Cardiac fibroblast (primary cell): ENCODE measurements at places on chromosomes 2 and 18.

DNA sequence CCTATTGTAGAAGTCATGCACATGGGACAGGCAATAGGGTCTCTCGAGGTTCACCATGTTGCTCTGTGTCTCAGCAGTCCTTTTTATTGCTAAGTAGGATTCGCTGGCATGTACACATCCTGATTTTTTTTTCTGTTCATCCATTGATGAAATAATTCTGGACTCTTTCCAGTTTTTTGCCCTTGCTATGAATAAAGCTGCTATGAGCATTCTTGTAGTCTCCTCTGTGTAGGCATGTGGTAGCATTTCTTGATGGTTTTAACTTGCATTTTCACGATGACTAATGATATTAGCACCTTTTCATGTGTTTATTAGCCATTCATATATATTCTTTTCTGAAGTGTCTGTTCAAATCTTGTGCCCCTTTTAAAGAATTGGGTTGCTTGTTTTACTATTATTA lies 65.8 kb upstream of the EDAR start:
- no peak for DNase-seq

GRCh38 chr2:67311536-67311935 lies 85.6 kb upstream of the ETAA1 start:
- DNase-seq, result peak; percentile 81

- peak; percentile 42 for DNase-seq
These were observed 36.5 kb downstream of the ZRANB3 start for GRCh38 chr2:135494503-135494902.

DNA sequence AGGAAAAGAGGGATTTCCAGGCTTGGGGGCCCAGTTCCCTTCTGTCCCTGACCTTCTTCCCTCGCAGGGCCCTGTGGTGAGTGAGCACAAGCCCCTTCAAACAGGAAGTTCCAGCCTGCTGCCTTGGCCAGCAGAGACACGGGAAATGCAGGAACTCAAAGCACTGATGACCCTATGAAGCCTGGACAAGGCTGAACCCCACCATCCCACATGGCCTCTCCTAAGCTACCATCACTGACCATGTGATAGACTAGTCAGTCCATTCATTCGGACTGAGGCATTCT lies 196.4 kb downstream of the TNS1 start:
- no peak for DNase-seq

DNA sequence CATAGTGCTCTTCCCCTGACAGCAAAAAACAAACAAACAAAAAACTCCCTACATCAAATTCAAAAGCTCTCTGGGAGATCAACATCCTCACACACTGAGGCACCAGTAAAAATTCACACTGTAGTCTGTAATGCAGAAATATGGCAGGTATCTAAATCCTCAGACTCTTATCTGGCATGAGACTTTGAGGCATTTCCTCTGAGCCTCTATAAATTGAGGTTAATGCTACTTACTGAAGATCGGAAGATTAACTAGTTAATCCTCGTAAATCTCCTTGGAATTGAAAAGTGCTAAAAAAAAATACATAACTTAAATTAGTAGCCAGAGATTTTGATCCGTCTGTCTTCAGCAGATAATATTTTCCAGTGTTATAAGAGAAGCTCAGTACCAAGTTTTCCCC lies 65.0 kb downstream of the AP1S3 start:
- no peak for DNase-seq

- DNase-seq, result no peak
These were observed 106.8 kb upstream of the LYPD6 start for GRCh38 chr2:149223472-149224095.

- peak; percentile 53 for DNase-seq
These were observed 6.6 kb downstream of the ATOH8 start for GRCh38 chr2:85760371-85760770.

GRCh38 chr2:25105336-25106085 lies 62.9 kb downstream of the POMC start:
- no peak for DNase-seq

- no peak for DNase-seq
These were observed 33.3 kb upstream of the TMEM87B start for GRCh38 chr2:112021781-112022231.

DNA sequence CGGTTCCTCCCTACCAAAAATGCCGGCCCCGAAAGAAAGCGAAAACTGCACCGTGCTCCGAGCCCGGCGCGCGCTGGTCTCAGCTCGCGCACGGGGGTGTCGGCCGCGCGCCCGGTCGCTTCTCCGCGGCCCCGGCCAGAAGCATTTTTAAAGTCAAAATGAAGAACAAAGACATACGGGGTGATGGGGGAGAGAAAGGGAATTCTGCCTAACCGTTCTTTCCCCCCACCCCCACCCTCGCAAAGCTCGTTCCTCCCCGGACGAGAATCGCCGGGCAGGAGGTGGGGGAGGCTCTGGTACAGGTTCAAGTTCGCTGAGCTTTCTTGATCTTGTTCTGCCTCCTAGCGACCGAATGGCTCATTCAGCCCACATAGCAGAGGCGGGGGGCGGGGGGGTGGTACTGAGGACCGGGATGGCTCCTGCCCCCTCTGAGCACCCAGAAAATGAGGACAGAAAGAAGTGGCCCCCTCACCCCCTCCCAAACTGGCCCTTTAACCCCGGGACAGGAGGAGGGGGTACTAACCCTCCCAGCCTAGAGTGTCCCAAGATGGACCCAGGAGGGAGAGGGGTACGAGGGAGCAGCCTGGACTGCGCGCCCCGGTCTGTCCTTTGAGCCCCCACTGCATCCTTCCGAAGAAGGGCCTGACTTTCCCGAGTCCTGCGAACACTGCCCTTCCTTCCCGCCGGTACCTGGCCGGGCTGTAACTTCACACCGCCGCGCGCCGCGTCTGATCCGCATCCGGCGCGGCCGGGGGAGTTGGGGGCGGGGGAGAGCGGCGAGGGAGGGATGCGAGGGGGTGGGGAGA lies 3.1 kb downstream of the BCL11A start:
- DNase-seq, result peak; percentile 73

- DNase-seq, result no peak
These were observed 180.9 kb downstream of the EIPR1 start for GRCh38 chr2:3196716-3197115.

- DNase-seq, result peak; percentile 87
These were observed 502.3 kb downstream of the PID1 start for GRCh38 chr2:228768818-228769217.

DNA sequence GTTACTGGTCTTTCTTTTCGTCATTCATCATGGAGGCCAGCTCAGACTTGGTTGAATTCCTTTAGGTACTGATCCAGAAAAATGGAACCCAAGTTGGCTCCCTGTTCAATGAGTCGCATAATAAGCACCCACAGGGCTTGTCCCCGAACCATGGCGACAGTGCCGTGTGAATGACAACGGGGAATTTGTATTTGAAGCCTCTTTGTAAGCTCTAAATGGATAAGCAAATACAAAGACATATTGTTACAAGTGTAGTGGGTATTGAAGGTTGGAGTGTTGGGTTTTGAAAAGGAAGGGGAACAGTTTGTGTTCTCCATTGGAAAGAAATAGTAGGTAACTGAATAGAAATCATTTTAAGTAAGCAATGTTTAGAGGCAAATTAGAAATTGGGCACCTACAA lies 288.9 kb downstream of the SLC4A3 start:
- no peak for DNase-seq

- DNase-seq, result peak; percentile 19
These were observed 178.0 kb downstream of the HDAC4 start for GRCh38 chr2:239222706-239223309.

- peak; percentile 58 for DNase-seq
These were observed 284.0 kb upstream of the CWC22 start for GRCh38 chr2:180291060-180291459.
